Chondrocyte (in vitro differentiated cells): ENCODE measurements at places on chromosomes 5 and 9.
A peak's percentile ranks its signal among the peaks of the same experiment; 100 is the strongest.

DNA sequence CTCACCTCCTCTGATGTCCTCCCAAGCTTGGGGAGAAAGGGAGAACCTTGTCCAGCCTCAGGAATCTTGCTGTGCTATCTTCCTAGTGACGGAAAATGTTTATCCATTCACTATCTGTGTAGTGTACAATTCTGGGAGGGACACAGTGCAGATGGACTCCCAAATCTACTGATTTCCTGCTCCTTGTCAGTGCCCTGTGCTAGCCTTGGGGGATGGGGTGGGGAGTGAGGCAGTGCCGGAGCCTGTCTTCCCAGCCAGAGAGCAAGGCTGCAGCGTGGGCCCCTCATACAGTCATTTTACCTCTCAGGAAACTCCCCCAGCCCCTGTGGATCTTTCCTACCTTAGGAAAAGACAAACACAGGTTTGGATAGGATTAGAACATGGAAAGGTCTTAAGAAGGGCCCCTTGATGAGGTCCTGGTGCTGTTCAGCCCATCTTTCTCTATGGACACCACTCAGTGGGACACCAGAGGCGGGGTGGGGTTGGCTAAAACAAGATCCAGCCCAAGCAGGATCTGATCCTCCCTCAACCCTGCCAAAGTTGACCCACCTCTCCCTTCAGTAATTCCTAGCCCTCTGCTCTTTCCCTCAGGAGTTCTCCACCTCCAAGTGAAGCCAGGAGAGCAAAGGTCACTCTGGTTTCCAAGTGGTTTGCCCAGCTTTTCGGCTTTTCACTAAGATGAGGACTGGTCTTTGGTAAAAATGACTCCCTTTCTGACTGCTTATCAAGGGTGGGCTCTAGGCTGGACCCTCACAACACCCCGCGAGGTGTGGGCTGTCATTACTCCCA is 3.4 kb downstream of the DOLK start:
- DNase-seq: peak; percentile 22

DNA sequence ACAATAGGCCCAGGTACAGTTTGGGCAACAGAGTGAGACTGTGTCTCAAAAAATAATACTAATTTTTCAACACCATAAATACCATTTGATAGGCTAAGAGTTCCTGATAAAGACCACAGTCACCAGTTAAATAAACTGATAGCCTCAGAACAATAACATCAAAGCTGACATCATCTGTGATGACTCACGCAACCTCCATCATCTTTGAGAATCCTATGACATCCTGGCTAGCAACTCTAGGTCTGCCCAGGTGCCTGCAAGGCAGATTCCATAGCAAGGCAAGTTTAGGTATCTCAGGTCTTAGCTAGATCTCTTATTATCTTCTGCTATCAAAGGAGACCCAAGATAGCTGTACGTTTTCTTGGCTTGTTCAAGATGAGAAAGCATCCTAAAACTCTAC is 30.5 kb upstream of the UBAP2 start:
- DNase-seq: peak; percentile 1

DNA sequence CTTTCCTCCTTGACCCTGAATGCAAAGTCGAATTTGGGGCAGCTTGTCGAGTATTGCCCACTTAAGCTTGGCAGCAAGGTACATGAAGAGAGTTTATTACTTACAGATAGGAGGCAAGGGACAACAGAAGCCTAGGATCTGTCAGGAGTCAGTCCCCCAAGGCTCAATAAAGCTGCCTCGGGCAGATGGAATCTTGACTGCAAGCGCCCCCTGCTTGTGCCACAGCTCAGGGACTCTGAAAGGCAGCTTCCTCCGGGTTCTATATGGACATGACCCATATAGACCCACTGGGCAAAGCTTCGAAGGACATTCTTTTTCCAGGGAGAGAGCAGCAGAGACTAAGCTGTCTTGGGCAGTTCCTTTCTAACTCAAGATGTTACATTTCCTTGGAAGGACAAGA is 971.5 kb downstream of the EFNA5 start:
- DNase-seq: no peak

DNA sequence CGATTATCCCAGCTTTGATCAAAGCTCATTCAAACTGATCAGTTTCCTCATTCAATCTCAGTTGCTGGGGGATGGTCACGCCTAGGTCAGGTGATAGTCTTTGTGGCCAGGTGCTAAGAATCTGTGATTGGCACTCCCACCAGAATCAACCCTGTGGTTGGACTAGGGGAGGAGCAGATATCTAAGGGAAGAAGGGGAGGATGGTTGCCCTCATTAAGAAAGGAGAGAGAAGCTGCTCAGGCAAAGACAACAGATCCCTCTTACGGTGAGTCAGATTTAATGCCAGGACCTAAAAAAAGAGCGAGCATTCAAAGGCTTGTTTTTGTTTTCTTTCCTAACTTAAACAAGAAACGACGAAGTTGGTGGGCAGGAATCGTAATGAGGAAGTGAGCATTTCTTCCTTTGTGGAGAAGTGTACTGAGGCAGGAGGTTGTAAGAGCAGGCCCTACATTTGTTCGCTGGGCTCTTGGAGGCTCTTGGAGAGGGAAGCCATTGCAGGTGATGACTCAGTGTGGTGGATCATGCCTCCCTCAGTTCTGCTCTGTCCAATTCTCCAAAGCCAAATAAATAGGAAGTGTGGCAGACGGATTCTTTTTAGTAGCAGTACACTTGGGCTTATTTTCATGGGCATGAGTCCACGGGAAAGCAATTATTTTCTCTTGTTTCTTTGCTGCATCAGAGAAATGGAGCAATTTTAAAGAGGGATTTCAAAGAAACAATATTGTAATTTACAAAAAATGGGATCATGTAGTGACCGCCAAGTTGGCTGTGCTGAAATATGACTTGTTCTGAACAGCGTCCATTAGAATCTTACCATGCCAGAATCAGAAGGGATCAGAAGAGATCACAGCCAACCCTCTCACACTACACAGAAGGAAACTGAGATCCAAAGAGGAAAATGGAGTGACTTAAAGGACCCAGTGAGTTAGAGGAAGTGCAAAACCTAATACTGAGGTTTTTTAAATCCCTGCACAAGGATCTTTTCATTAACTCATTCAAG is 18.7 kb upstream of the TGFBR1 start:
- no peak for DNase-seq

GRCh38 chr5:177983763-177984583 is 12.1 kb downstream of the PROP1 start:
- DNase-seq: no peak

GRCh38 chr5:63563008-63563917 is 399.0 kb downstream of the HTR1A start:
- DNase-seq: no peak

DNA sequence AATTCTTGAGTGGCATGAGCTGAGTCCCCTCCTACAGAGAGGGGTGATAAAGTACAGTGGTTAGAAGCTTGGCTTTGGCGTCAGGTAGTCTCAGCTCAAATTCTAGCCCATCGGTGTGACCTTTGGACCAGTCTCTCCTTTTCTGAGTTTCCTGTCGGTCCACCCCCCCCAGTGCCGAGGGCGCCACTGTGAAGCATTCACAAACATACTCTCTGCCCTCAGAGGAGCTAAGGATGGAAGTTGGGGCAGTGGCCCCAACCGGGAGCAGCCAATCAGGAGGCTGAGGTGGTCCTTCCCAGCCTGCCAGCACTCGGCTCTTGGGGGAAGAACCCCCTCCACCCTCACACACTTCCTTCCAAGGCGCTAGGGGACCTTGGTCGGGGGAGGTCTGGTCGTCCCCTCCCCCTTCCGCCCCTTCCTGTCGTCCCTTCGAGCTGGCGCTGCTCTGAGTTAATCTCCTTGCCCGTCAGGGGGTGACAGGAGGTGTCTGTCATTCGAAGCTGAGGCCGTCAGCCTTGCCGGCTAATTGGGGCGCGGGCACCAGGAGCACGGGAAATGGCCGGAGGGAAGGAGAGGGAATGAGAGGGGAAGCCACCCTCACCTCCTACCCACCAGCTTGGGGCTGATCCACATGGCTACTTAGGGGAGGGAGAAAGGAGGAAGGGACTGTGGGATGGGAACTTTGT is 53.0 kb downstream of the CXXC5 start:
- DNase-seq: no peak

GRCh38 chr5:133265720-133266526 is 214.1 kb downstream of the HSPA4 start:
- DNase-seq: no peak

GRCh38 chr9:89773170-89773569 is 168.4 kb downstream of the GADD45G start:
- no peak for DNase-seq

- DNase-seq: no peak
These were observed 77.8 kb upstream of the ZNF618 start for GRCh38 chr9:113798062-113799030.
